ENCODE measurements at places on chromosomes 6 and 20. TPM values are rescaled to one million over a fixed set of nuclear protein-coding genes. Genes with fewer than 3 reads are reported as not detected.

BPHL gene
- total RNA-seq: 23.2 TPM

DNA sequence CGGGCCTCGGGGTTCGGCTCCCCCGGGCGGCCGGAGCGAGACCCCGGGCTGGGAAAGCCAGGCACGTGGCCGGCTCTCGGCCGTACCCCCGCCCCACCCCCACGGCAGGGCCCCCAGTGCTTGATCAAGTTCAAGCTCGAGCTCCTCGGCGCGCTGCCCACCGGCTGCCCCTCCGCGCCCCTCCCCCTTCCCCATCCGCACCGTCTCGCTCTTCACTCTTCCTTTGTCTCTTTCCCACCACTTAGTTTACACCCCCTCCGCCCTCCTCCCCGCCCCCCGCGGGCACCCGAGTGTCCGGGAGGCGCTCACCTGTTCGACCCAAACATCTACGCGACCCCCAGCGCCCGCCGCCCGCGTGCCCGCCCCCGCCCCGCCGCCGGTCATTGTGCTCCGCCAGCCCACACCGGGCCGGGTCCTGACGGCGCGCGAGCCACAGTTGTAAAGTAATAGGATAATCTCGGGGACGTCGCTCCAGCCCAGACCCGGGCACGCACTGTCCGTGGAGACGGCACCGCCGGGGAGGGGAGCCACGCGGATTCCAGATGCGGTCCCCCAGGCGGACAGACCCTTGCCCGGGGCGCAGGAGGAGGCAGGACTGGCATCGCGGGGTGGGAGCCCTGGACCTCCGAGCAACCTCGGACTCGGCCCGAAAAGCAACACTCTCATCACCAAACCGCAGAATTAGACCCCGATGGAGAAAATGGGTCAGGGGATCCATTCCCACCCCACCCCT, 100.7 kb downstream of the NOL4L start:
- DNase-seq: no peak

SMPDL3A gene
- 112 TPM for total RNA-seq

TXLNB gene
- total RNA-seq: not detected

BMP6 gene
- 1.7 TPM for total RNA-seq

Data from lower leg skin (tissue), 4 donors.